Activated CD4-positive, alpha-beta T cell treated with anti-CD3 and anti-CD28 coated beads for 4 hours (primary cell): ENCODE measurements at places on chromosomes 2 and 18.

GRCh38 chr2:15449556-15450236 is 111.4 kb downstream of the NBAS start:
- no peak for DNase-seq

DNA sequence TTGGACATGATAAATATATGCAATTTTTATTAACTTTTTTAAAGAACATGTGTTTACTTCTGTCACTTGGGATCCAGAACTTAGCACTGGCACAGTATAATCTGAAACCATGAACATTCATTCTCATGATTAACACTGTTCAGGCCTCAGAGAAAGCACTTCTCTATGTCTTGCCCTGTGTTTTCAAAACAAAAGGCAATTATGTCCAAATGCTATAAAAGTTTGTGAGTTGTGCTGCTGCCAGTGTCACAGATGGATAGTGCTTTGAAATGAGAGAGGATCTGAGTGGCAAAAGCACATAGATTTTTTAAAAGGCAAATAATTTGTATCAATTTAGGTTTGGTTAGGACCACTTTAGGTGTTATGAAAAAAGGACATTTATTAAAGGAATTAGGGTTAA is 470.5 kb upstream of the FAM98A start:
- no peak for DNase-seq

GRCh38 chr2:236633219-236633570 is 63.6 kb downstream of the ACKR3 start:
- no peak for DNase-seq

DNA sequence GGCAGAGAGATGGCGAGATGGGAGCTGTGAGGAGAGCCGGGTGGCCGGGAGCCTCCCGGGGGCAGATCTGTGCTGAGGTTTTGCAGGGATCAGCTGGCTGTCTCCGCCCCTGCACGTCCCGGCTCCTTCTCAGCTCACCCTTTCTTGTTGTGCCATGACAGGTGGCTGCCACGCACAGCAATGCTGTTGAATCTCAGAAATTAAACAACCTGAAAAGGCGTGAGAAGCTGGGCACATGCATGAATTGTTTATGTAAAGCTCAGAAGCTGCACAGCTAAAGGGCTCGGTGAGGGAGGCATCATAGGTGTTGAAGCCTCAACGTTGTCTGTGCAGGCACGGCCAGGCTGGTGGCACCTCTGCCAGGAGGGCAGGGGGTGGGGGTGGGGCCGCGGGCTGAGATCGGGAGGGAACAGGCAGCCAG is 858 bp upstream of the RTP5 start:
- DNase-seq, result no peak

GRCh38 chr2:154447727-154448418 is 250.6 kb upstream of the KCNJ3 start:
- no peak for DNase-seq

GRCh38 chr18:48308027-48308635 is 101.1 kb downstream of the ZBTB7C start:
- no peak for DNase-seq

DNA sequence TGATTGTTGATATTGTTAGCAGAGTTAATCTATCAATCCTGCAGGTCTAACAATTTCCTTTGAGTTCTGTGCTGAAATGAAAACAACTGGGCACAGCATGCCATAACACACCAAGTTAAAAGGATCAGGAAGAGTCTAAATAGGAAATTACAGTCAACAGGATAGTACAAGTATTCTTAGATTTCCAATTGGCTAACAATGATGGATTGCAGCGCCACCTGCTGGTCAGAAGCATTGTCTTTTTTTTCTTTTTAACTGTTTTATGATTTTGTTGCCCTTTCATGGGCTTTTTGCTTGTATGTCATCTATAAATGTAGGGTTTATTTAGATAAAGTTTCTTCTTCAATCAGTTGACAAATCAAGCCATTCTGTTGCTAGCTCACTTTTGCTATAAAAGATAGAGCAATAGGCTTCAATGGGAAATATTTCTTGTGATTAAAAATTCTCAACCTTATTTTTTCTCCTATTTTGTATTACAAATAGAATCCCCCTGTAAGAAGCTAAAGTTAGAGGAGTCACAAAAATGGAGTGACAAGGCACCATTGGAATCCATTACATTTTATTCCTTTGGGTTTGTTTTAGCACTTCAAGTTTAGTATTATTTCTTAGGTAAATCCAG is 40.8 kb upstream of the RPRM start:
- DNase-seq, result peak; percentile 17

- DNase-seq, result no peak
Measured at GRCh38 chr2:180695586-180696401, 284.6 kb upstream of the UBE2E3 start.

DNA sequence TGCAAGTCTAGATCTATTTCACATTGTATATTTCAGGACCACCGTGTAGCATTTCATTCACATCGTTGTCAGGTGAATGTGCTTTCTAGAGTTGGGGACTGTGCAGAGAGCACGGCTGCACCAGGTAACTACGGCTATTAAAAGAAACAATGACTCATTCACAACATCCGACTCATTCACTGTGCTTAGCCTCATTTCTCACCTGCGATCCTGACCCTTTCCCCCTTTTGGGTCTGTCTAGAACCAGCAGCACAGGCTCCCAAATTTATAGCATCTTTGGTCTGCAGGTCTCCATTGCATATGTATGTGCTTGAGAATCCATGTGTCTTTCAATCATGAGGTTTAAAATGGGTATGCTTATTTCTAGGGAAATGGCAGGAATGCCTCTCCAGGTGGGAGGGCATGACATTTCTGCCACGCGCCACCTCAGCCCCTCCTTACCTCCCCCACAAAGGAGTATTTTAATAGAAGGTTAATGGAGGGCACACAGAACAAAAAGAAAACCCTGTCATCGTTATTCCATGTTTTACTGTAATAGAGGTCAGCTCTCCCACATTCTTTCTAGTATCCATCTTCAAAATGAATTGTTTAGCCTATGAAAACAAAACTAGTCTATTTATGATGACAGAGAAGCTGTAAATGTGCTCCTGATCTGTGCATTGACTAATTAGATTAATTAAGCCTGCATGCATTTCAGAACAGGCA is 246.7 kb upstream of the EPHA4 start:
- DNase-seq, result no peak

DNA sequence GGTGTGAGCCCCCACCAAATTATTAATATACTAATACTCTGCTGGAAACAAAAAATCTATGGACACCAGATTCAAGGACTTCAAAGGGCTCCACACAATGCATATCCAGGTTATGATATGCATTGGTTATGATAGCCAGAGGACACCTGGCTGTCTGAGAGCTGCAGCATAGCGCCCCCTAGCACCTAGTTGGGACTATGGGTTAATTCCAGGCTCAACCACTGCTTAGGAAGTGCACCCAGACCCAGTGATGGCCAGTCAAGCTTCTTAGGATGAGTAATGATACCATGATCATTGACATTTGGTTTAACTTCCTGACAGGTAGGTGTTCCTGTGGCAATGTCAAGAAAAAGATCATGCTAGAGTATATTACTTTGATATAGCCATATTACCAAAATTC is 3.8 kb upstream of the FRZB start:
- no peak for DNase-seq

GRCh38 chr18:68387246-68387645 is 327.7 kb downstream of the TMX3 start:
- DNase-seq, result no peak

DNA sequence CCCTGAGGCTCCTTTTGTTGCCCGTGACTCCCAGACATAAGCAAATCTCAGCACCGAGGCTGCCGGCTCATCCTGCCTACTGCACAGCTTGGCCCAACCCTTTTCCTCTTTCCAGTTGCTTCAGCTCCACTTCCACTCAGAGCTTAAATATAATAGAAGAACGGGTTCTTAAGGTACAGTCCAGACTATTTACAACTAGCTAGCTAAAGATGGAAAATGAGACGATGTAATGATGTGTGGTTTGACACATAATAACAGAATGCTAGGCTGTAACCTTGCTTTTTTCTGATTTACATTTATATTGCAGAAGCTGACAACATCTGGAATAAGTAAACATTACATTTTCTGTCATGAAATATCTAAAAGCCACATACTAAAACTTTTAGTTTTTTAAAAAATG is 26.9 kb upstream of the ATP9B start:
- DNase-seq, result no peak

GRCh38 chr2:212345966-212346365 is 192.6 kb downstream of the ERBB4 start:
- DNase-seq, result no peak

- DNase-seq, result no peak
Measured at GRCh38 chr18:67154979-67155378, 361.5 kb downstream of the DSEL start.

DNA sequence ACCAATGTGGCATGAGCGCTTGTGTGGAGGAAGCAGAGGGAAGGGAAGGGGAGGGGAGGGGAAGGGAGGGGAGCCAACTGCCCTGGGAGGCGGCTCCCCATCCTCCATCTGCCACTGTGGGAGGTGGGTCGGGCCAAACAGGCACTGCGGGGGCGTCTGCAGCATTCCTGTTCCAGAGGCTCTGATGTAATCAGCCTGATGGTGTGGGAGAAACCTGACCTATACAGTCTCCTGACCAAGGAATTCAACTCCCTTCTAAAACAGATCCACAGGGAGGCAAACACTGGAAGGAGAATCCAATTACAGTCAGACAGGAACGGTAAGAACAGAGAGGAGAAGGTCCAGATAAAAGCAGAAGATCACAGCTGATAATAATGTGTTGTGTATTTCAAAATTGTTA is 88.8 kb downstream of the CD8B2 start:
- no peak for DNase-seq

DNA sequence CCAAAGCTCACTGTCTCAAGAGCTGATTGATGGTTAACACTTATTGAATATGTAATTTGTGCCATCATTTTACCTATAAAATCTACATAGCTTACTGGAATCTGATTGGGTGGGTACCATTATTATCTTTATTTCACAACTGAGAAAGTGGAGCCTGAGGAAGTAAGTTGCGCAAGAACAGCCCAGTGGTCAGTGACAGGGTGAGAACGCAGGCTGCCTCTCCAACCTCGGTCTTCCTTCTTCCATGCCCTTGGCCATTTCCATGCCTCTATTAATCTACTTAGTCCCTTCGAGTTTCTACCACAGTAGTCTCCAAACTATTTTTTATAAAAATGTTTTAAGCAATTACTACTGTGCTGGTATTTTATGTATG is 390.9 kb upstream of the VWC2L start:
- no peak for DNase-seq
